ENCODE measurements at places on chromosomes 4 and X.

DNA sequence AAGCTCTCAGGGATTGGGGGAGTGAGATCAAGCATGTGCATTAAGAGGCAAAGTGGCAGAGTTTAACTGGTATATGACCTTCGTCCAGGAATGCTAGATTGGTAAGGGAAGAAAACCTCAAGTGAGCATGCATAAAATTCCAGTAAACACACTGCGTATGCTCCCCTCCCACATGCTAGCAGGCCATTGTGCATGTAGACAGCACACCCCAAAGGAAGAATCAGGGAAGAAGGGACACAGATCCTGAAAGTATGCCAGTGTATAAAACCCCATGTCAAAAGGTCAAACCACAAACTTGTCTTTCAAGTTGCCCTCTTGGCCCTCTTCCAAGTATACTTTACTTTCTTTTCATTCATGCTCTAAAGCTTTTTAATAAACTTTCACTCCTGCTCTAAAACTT lies 405.2 kb upstream of the CNKSR2 start:
- no peak for DNase-seq

- no peak for DNase-seq
Measured at GRCh38 chrX:72141372-72142004, 9.8 kb upstream of the RTL5 start.

- no peak for DNase-seq
Measured at GRCh38 chr4:99986792-99987191, 36.7 kb upstream of the H2AZ1 start.

GRCh38 chr4:152972821-152973628 lies 36.9 kb downstream of the FHDC1 start:
- DNase-seq: no peak

DNA sequence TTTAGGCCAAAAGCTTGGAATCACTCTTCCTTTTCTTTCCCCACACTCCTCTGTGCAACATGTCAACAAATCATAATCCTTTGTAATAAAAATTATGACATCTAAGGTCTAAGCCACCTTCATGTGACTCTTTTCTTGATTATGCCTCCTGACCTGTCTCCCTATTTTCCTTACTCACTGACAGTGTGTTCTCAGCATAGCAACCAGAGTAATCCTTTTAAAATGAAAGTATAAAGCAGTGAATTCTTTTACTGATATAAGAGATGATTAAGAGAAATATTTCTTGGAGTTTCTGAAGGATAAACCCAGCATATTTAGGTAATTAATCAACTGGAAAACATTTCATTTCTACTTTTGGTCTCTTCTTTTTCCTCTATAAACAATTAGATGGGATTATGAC lies 44.7 kb downstream of the USO1 start:
- no peak for DNase-seq

- no peak for DNase-seq
Measured at GRCh38 chr4:54066718-54067129, 2.3 kb upstream of the CHIC2 start.

- no peak for DNase-seq
Measured at GRCh38 chr4:151569650-151570049, 160.7 kb downstream of the FHIP1A start.

DNA sequence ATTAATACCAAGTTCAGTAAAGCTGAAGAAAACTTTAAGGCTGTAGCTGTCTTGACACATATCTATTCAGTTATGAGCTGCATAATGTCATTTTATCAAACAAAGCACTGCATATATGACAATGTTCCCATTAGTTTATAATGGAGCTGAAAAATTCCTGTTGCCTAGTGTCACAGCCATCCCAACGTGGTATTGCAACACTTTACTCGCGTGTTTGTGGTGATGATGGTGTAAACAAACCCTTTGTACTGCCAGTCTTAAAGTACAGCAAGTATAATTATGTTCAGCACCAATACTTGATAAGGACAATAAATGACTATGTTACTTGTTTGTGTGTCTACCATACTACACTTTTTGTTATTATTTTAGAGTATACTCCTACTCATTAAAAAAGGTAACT lies 1415.6 kb upstream of the PCDH7 start:
- DNase-seq: no peak

DNA sequence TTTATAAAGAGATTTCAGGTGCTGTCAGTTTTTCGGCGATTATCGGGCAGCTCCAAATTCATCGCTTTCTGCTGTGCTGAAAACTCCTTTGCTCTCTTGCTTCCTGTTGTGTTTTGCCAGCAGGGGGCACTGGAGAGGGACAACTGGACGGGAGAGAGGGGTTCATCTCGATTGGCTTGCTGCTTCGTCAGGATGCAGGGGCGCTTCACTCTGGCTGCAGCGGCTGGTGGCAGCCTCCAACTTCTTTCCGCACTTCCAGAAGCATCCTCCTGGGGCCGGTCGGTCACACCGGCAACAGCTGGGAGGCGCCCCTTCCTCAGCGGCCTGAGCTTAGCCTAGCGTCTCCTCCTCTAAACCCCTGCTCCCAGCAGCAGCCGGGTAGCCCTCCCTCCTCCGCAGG lies 29.5 kb downstream of the MSL3 start:
- DNase-seq: peak; percentile 71

Measured in activated CD4-positive, alpha-beta T cell treated with anti-CD3 and anti-CD28 coated beads, Interleukin-2, amount 50 U/mL, for 4 hours (primary cell).